Eye (tissue), 1 donor: ENCODE measurements at places on chromosomes 7 and 10.

DNA sequence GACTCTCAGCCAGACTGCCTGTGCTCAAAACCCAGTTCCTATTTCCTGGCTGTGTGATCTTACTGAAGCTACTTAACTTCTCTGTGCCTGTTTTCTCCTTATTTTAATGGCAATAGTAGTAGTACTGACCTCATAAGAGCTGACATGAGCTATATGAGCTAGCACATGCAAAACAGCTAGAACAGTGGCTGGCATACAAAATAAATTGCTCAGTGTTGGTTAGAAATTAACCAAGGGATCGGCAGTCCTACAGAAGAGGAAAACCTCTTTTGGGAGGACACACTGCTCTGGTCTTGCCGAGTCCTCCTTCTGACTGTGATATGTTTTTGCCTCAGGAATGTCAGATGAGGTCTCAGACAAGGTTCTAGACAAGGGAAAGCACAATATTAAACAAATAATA is 322.6 kb downstream of the GRM8 start:
- DNase-seq: no peak

- no peak for DNase-seq
Measured at GRCh38 chr10:33402220-33403073, 68.0 kb upstream of the NRP1 start.

- DNase-seq: no peak
Measured at GRCh38 chr10:132136097-132136521, 50.6 kb upstream of the DPYSL4 start.

DNA sequence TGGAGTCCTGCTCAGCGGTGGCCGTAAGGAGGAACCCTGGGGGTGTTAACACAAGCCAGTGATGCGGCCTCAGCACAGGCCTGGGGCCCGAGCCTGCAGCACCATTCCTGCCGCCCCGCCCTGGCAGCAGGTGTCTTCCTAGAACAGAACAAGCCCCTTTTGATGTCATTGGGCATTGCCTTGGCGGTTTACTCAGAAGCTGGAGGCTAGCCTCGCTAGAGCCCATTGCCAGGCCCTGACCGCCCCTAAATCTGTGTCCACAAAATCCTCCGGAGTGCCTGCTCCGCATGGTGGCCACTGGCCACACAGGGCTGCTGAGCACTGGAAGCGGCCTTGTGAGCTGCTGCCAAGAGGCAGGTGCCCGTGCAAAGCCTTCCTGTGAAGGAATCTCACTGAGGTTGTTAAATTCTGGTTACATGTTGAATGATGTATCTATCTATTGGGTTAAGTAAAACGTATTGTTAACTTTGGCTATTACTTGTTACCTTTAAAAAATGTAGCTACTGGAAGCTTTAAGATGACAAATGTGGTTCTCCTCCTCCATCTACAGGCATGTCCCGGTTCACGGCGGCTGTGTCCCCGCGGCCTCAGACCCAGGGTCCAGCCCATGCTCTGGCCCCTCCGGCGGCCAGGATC is 1.2 kb upstream of the INPP5A start:
- DNase-seq: no peak

DNA sequence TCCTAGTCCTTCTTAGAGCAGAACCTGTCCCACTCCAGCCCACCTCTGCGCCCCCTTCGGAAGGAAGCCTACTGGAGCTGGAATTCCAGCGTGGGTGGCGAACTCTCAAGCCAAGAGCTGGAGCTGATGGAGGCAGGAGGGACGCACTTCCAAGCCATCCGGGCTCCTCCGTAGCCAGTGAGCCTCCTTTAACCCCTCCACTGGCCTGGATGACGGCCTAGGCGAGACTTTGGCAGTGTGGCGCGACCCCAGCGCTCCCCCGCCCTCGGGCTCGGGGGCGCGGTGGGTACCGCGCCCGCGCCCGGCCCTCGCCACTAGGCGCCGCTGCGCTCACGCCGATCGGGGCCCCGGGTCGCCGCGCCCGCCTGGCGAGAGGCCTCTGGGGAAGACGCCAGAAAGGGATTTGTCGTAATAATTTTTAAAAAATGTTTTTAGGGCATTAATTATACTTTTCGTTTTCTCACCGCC is 5.1 kb upstream of the EMX2 start:
- peak; percentile 79 for DNase-seq

- no peak for DNase-seq
Measured at GRCh38 chr10:15335508-15335907, 35.6 kb downstream of the FAM171A1 start.

DNA sequence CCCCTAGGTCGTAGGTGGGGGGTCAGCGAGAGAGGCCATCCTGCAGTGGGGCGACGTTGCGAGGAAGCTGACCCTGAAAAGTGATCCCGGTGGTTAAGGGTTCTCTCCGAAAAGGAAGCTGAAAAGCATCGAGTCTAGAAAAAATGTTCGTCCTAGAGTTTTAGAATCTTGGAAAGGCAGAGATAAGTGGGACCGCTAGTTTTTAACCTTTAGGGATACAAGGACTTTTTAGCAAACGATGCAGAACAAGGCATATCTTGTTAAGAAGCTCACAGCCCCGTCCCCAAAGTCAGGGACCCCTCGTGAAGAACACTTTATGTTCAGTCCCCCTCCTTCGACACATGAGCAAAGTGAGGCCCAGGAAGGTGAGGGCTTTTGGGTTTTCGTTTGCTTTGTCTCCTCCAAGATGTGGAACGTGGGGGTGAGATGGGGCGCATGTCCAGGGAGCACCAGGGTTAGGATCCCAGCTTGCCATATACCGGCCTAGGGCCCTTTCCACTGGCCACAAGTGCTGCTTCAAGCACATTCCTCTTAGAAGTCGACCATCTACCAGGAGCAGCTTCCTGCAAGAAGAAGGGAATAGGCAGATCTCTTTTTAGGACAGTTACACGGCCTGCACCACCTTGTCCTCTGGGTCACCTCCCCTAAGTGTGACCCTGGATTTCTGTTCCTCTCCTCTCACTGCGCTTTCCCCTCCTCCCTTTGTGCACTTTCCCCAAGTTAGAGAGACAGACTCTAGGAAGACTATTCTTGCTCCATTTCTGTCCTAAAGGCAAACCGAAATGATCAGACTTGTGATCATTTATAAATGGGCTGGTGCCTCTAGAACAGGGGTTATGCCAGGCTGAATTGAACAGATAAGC is 969 bp downstream of the SLC35G1 start:
- DNase-seq: no peak

- DNase-seq: no peak
Measured at GRCh38 chr7:6323967-6324701, 51.7 kb upstream of the CYTH3 start.

DNA sequence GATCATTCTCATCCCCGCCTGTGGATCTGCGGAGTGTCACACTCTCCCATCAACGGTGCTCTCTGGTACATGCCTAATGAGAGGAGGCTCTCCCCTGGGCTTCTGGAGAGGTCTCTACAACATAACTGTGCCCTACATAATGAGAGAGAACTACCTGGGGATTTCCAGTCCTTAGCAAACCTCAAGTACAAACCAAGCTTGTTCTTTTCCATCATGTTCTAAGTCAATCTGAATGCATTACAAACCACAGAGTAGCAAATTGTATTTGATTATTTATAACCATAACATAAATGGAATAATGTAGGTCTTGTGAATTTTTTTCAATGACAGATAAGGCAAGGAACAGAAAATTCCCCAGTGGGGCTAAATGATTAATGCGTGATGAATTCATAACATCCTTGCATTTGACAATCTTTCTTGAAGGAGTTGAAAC is 412.4 kb upstream of the NRP1 start:
- peak; percentile 57 for DNase-seq

GRCh38 chr10:72355214-72355555 is 466 bp upstream of the DNAJB12 start:
- DNase-seq: no peak

DNA sequence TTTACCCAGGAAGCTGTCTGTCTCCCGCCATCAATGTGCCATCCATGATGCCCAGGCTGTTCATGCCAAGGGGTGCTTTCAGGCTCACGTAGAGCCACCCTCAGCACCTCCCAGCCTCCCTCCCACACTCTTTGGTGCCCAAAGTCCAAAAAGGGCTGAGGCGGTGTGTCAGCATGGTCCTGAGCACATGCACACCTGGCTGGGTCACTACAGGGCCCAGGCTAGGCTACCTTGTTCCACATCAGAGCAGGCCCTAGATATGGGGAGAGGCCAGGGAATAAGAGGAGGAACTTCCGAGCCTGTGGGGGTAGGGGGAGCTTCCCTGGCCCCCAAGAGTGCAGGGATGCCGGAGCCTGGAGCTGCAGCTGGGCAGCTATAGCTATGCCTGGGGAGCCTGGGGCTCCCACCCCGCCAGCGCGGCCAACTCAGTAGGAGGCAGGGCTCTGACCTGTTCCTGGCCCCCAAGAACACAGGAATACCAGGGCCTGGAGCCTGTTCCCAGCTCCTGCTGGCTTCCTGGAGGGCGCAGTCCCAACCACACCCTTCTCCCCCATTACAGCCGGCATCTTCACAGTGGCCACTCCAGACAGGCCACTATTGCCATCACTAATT is 133.2 kb upstream of the C7orf33 start:
- DNase-seq: no peak

DNA sequence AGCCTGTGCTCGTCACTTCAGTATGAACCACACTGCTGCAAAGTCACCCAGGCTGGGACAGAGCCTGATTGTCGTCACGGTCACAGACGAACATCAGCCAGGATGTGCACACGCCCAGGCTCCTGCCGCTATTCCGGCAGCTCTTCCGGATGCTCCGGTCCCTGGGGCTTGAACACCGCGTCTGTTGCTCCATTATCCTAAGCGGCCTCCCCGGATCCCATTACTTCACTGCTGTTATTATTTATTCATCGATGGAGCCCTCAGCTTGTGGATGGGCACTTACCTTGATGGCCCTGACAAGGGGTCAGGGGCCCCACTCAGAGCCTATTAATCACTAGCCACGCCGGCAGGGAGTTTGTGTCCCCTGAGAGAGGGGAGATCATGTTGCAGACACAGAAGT is 120.8 kb upstream of the PCBD1 start:
- DNase-seq: peak; percentile 77

DNA sequence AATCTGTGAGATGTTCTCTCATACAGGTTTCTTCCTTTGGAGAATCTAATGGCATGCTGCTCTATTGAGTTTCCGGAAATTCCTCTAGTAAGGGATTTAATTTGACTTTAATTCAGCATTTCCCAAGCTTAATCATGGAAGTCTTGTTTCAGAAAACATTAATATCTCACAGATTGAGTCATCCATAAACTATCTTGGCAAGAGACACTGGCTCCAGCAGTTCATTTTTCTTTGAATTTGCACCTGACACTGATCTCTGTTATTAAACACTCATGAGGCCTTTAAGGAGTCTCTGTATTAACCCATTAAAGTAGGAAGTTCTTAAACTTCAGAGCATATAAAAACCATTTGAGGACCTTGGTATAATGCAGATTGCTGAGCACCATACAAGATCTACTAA is 3.6 kb upstream of the ITGB8 start:
- DNase-seq: no peak

DNA sequence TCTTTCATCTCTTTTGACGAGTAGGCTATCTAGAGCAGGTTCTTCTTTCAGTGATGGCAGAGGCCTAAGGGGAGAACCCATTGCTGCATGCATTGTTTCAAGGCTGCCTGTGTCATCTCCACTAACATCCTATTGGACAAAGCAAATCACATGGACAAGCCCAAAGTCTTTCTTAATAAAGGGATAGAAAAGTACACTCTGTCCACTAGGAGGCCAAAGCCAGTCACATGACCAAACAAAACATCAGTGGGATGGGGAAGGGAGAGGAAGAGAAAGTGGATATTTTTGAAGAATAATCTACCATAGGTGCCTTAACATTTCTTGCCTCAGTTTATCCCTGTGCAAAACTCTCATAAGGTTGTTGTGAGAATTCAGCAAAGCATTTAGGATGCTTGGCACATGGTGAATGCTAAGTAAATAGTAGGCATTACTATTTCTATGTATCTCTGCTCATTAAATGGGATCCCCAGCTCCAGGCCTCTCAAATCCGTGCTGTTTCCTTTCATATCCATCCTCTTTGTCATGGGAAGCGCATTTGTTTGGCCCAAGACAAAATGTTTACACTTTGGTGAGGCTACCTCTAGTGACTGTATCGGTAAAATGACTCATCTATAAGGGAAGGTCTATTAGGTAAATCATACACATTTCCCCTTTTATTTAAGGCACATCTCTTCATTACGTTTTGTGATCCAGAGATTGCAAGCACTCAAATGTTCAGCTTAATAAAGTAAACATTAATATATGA is 16.7 kb upstream of the CADPS2 start:
- no peak for DNase-seq

DNA sequence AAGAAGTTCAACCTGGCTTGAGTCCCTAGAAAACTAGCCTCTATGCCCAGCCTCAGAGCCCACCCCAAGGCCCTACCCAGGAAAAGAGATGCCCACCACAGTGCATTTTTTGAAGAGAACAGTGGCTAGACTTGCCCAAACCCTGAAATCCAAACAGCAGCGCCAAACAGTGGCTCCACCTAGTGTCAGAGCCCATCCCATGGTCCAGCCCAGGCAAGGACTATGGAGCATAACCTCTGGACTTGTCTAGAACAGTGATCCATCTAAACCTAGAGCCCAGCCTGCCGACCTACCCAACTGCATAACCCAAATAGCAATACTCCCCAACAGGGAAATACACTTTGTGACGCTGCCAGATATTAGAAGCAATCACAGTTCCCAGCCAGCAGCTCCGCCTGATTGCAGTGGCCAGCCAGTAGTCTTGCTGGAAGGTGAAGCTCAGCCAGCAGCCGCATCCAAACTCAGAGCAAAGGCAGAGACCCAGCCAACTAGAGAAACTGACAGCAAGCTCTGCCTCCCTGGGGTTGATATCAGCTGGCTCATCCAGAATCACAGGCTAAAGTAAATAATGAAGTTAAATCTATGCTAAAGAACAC is 44.5 kb downstream of the HBP1 start:
- no peak for DNase-seq

DNA sequence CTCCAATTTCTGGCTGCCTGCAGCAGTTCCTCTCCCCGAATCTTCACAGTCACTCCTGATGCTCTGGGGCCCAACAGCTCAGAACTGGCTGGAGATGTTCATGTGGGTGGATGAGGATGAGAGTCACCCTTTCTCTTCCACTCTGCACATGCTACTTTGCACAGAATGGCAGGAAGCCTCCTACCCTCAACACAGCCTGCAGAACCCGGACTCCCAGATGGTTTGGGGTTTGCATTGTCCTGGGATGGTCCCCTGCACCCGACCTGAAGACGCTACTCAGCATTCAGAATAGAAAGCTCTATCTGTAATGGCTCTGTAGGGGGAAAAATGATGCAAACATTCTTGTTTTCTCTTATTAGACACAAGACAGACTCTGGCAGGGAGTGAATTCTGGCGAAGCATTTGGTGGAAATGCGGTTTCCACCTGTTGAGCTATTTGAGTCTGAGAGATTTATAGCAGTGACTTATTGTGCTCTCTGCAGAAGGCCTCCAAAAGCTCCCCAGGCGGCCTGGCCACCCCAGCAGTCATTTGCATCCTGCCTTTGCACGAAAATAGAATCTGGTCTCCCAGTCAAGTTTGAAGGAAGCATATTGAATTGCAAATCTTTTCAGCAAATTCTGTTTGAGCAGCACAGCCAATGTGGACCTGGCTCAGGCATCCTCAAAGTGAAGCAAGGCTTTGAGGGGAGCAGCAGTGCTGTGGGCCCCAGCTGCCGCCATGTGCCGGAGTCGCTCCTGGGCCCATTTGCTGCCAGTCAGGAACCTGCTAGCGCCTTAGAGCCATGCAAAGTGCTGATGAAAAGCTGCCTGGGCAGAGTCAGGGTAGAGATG is 309.3 kb downstream of the TCERG1L start:
- no peak for DNase-seq
